NCI-H524 treated with DMSO at 0.1 percent for 48 hours (cell line): ENCODE measurements at places on chromosomes 1 and 21.

DNA sequence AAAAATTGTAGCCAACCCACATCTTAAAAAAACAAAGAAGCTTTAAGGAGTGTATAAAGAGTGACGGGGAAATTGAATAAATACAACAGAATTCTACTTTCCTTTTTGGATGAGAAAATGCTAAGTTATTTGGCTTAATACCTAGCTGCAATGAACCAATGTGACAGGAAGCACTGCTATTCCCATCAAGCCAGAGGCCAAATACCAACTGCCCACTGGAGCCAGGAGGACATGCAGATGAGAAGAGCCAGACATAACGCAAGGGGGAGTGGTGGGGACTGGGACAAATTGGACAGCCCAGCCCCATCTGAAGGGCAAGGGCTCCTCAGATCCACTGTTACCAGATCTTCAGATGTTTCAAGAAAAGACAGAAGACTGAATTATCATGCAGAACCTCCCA lies 25.7 kb downstream of the DNAJC11 start:
- DNase-seq, result no peak

DNA sequence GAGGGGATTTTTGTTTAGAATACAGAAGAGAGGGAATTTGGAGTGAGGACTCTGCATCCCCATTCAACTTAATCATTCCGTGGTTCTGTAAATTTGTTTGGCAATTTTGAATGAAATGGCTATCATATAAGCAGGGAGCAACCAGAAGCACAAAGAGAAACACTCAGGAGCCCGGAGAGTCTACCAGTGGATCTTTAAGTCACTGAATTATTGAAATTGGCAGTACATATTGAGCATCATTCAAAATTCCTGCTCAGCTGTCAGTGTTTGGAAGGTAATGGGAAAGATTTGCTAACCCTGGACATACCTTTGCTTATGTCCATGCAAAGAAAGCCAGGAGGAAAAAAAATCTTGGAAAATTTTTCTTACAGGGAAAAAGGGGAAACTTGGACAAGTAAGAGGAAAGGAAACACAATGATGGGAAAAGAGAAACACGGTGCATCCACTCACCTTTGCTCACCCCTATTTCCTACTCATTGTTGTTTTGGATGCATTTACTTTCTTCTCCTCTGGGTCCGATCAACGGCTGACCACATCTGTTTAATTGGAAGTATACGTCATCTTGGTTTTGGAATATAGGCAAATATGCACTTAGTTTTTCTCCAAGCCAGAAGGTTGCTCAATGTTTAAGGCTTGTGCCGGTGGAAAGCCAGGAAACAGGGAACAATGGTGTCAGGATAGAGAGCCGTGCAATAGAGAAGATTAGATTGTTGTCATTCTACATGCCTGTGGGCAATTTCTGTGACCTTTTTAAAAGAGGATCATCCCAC lies 243.0 kb upstream of the LYPLAL1 start:
- no peak for DNase-seq

DNA sequence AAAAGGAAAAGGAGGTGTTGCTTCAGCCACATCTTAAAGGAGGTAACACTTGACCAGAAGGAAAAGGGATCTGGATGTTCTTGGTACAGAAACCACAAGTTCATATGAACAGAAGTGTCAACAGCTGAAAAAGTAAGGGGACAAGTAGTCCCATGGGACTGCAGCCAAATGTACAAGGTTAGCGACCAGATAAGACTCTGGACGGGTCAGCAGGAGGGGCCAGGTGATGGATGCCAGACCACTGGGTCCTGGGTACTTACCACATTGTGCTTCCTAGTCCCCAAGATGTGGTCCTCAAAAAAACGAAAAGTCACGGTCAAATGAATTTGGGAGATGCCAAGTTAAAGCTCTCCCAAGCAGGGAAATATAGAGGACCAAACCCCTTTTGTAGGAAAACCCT lies 16.6 kb upstream of the BMP8A start:
- no peak for DNase-seq

GRCh38 chr1:154807048-154807591 lies 63.0 kb downstream of the KCNN3 start:
- no peak for DNase-seq

DNA sequence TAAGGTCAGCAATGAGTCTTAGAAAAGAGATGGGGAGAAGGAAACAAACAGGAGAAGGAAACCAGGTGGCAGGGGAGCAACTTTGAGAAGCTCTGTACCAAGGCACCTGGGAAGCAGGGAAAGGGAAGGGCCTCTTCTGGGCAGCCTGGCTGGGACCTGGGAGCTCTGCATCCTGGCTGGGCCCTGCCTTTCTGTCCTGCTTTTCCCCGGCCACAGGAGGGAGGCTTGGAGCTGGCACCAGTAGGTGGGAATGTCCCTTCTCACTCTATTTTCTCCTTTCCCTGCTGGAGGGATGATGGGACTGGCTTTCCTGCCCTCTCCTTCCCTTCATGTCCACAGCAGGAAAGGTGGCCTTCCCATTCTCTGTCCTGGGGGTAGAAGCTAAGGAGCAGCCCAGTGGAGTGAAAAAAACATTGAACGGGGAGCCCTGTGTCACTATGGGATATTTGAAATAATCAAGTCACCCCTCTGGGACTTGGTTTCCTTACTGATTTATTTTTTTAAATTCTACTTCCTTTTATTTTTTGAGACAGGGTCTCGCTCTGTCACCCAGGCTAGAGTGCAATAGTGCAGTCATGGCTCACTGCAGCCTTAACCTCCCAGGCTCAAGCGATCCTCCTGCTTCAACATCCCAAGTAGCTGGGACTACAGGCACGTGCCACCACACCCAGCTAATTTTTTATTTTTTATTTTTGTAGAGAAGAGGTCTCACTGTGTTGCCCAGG lies 5.1 kb upstream of the NES start:
- DNase-seq, result no peak

DNA sequence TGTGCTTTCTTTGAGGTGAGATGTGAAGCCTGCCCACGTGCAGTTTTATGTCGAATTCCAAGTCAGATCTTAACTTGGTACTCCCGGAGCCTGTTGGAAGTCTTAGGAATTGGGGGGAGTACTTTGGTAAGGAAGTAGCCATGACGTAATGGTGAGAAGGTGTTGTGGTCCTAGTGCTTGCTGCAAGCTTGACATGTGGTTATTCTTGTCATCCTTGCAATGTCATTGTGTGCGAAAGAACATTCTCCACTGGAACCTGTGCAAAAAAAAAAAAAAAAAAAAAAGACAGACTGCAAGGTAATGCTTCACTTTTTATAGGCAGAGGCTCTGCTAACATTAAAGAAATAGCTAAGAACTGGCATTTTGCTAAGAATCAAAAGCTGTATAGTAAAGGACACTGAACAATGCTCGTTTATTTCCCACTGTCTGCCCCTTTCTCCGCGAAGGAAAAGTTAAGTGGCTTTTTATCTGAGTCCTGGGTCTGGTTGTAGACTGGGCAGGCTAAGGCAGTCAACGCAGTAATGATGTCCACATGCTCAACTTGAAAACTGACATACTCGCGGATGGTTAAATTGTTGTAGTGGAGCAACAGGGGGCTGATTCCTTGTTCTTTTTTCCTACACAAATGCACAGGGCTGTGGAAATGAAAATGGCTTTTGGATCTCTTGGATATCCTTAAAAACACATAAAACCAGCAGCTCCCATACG lies 2.1 kb downstream of the KAZN start:
- no peak for DNase-seq

- no peak for DNase-seq
These were observed 22.8 kb upstream of the ZNF281 start for GRCh38 chr1:200432586-200432985.

GRCh38 chr1:48793863-48794262 lies 17.2 kb upstream of the BEND5 start:
- no peak for DNase-seq

GRCh38 chr1:56525489-56526041 lies 53.8 kb downstream of the PLPP3 start:
- no peak for DNase-seq

DNA sequence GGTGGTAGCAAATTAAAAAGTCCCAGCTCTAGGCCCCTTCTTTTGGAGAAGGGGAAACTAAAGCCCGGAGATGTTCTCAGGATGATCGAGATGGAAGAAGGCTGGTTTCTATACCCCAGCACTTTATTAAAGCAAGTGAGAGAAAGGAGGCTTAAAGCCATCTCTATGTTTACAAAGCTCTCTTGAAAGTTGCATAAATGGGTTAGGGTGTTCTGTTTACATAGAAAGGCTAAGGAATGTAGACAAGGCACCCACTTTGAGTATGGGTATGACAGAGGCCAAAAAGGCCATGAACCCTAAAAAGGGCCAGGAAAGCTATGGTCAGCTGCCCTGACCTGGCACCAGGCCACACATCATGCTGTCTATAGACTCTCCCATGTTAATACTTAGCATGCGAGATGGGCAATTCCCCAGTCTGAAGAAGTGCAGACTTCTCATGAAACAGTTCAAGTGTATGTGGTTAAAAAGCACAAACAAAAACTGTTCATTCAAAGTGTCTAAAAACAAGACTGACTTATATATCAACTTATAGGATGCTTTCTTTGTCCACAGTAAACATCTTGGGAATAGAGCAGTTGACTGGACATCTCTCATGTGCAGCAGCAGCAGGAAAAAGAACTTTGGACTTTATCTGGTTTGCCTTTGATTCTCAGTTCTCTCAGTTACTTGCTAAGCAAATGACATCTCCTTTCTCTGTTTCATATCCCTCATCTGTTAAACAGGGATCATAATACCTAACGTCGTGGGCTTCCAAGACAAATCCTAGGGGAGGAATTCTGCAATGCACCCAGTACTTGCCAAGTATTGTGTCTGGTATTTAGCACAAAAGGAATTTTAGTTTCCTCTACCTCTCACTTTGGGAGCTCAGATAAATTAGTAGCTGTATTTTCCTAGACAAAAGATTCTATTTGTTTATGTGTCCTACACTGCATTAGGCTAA lies 521.6 kb downstream of the PLPP3 start:
- no peak for DNase-seq

GRCh38 chr1:119771016-119771415 lies 2.3 kb upstream of the HMGCS2 start:
- no peak for DNase-seq

DNA sequence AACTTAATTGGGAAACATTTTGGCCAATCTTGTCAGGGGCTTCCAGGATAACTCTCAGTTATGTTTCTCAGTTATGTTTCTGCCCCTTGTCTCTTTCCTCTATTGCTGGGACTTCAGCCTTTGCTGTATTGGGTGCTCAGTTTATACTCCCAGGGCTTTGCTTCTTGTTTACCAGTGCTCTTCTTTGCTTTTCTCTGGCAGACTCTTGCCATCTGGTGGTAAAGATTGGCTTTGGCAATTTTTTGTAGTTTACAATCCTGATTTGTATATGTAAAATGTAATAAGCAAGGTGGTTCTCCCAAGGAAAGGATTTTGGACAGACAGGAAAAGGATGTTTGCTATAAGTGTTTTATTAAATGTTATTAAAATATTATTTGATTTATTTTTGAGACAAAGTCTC lies 37.9 kb downstream of the FABP3 start:
- DNase-seq, result peak; percentile 4

GRCh38 chr1:119052267-119052666 lies 64.1 kb upstream of the TBX15 start:
- no peak for DNase-seq

GRCh38 chr1:7648761-7649384 lies 122.2 kb upstream of the VAMP3 start:
- DNase-seq, result no peak

DNA sequence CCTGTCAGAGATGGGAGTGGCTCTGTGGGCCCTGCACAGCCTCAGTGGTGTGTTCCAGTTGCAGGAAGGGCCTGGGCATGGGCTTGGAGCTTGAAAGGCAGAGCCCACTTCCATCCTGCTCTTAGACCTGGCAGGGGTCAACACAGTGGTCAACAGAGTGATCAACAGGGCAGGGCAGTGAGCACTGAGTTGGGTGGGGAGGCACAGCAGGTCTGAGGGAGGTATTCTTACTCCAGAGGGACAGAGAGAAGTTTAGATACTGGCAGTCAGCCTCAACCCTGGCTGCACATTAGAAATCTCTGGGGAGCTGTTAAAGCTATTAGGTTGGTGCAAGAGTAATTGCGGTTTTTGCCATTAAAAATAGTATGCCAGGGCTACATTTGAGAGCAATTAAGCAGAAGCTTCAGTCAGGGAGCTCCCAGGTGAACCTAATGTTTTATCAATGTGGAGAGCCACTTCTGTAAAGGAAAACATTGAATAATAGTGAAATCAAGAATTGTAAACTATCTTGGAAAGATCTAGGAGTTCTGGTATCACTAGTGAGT lies 37.7 kb downstream of the SH3BGR start:
- no peak for DNase-seq

DNA sequence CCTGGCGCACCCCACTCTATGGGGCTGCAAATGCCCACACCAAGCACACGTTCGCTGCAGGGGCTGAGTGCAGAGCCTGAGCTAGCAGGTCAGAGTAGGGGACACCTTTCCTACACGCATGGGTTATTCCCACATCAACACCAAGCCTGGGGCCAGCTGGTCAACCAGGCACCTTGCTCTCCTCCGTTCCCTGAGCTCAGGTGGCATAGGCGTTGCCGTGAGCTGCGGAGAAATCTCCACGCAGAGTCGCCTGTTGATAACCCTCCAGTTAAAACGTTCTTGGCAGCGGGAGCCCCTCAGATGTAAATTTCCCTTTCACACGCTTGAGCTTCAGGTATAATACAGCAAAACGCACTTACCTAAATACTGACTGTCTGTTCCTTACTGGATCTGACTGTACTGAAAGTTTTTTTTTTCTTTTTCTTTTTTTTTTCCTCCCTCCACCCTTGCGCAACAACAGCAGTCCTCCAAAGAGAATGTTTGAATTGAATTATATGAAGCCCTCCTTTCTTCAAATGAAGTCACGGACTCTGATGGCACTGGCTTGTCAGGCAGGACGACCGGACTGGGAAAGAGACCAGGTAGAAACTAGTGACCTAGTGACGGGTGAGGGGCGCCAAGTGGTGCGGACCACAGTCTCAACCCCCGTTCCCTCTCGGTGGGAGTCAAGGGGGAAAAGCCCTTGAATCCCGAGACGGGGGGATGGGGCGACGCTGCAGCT lies 2.1 kb downstream of the BRINP3 start:
- no peak for DNase-seq

GRCh38 chr21:38351961-38352521 lies 95.2 kb downstream of the KCNJ15 start:
- no peak for DNase-seq

- DNase-seq, result no peak
These were observed 13.5 kb downstream of the ADAMTSL4 start for GRCh38 chr1:150562446-150563339.

DNA sequence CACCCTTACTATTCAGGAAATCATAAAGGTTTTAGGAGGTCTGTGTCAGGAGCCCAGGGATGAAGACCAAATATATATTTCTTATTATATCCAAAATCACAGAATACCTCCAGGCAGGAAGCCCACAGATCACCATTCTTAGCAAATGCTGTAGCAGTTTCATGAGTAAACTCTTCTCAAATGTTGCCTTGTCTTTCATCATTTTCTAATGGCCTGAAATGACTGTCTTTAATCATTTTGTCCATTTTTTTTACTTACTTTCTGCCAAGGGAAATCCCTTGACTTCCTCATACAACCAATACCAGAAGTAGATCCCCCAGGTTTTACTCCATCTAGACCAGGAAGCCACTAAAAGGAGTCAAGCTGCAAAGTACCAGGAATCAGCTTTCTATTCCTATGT lies 32.4 kb downstream of the PSMG1 start:
- no peak for DNase-seq

- no peak for DNase-seq
These were observed 6.0 kb downstream of the VANGL2 start for GRCh38 chr1:160406131-160406968.

GRCh38 chr1:21703318-21703963 lies 34.3 kb upstream of the RAP1GAP start:
- DNase-seq, result no peak
